ENCODE measurements at places on chromosomes 1 and 21. TPM values are rescaled to one million over a fixed set of nuclear protein-coding genes. Genes with fewer than 3 reads are reported as not detected.

GRCh38 chr1:147541672-147542568, 619 bp downstream of the BCL9 start:
- DNase-seq: peak; percentile 34

LAD1 gene
- total RNA-seq: 0.09 TPM

CCDC24 gene
- 2.2 TPM for total RNA-seq

HOOK1 gene
- total RNA-seq: 0.14 TPM

GRCh38 chr1:230957580-230957989, 21.1 kb downstream of the TTC13 start:
- DNase-seq: no peak

GRCh38 chr1:209134001-209134400, 449.5 kb upstream of the CAMK1G start:
- no peak for DNase-seq

DNA sequence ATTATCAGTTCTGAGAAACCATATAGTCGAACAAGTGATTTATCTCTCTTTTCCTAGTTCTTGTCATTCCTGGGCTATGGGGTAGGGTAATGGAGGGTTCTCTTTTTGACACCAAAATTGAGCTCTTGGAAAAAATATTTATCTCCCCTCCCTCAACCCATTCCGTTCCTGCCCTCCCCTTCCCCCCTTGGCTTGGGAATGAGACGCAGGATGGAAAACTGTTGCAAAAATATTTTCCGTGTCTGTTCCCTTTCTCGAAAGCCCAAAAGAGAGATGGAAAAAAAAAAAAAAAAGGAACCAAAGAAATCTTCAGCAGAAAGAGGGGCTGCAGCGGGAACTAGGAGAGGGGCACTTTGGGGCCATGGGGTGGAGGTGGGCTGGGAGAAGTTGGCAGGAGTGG, 766 bp downstream of the ATP2B4 start:
- no peak for DNase-seq

ELF3 gene
- 0.68 TPM for total RNA-seq

DNA sequence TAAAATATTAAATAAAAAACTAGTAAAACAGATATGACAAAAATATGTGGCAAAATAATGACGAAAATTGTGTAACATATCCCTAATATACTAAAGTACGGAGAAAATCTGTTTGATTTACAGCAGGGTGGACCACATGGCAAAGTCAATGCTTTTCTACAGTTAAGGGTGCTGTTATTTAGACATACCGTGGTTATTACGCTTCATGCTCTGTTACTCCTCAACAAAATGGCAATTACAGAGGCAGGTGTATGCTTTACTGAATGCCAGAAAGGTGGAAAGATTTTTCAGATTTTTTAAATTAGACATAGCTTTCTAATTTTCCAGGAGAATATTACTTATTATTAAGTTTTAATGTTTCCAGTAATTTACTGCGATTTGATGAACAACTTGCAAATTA, 343.9 kb upstream of the DPYD start:
- no peak for DNase-seq

- peak; percentile 50 for DNase-seq
Observed at GRCh38 chr1:23167353-23168078, 1.1 kb downstream of the LUZP1 start.

DNA sequence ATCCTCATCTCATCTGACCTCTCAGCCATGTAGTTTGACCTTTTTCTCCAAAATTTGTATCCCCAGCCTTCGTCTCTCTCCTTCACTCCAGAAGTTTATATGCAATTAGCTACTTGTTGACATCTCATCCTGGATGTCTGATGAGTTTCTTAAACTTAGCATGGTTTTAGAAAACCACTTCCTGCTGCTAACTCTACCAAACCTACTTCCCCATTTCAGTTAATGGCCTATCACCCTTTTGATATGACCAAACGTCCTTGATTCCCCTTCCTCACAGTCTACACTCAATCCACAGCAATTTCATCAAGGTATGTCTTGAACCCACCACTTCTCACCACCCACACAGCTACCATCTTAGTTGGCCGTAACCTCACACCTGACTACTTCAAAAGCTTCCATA, 121.9 kb downstream of the LRRC40 start:
- no peak for DNase-seq

DPYD gene
- 21.7 TPM for total RNA-seq

DNA sequence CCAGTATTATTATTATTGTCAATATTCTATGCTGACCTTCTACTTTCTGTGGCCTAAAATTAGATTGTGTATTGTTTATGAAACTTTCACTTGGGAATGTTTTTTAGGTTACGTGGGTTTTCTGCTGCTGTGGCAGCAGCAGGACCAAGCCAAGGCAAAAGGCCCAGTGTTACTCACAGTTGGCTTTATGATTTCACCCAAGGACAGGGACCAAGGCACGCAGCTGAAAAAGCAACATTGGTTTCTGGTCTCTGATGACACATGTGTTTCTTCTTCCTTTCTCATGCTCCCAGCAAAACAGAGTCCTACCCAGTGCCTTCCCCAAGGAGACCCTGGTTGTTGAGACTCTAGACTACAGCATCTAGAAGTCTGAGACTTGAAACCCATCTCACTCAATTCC, 413.7 kb downstream of the SETD4 start:
- no peak for DNase-seq

DNA sequence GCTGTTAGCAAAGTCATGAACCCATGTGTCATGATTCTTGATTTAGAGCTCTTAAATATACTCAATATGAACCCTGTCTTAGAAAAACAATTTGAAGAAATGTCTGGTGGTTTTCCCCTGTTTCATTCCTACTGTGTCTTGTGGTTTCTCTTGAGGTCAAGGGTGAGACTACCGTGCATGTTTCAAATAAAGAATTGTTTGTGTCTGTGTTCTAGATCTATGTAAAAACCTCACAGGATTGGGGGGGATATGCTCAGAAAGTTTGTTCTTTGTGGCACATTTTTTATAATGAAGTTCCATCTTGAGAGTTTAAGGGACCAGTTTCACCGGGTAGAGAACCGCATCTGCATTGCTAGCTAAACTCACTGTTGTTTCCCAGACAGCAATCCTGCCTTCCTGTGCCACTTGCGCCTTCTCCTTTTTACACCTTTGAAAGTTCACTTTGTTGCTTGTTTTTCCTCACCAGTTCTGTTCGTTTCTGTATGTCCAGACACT, 30.9 kb upstream of the CACYBP start:
- DNase-seq: peak; percentile 50

MASP2 gene
- not detected for total RNA-seq

FAM163A gene
- 0.05 TPM for total RNA-seq

- DNase-seq: no peak
Observed at GRCh38 chr1:203996126-203996525, 76.8 kb upstream of the SOX13 start.

GRCh38 chr1:234659538-234659937, 49.6 kb upstream of the IRF2BP2 start:
- DNase-seq: peak; percentile 79

- no peak for DNase-seq
Observed at GRCh38 chr1:62784509-62785365, 805 bp downstream of the ATG4C start.

GRCh38 chr1:228013935-228014930, 7.4 kb downstream of the WNT3A start:
- no peak for DNase-seq

UCK2 gene
- total RNA-seq: 86.3 TPM

GRCh38 chr1:61184040-61184713, 101.8 kb downstream of the NFIA start:
- peak; percentile 98 for DNase-seq

GRCh38 chr1:22608361-22608760, 28.1 kb upstream of the C1QA start:
- DNase-seq: no peak

COL6A1 gene
- total RNA-seq: 8.5 TPM

SDE2 gene
- 32.5 TPM for total RNA-seq

GRCh38 chr1:6025269-6026094, 20.2 kb upstream of the KCNAB2 start:
- DNase-seq: no peak

OR2L13 gene
- not detected for total RNA-seq

DNA sequence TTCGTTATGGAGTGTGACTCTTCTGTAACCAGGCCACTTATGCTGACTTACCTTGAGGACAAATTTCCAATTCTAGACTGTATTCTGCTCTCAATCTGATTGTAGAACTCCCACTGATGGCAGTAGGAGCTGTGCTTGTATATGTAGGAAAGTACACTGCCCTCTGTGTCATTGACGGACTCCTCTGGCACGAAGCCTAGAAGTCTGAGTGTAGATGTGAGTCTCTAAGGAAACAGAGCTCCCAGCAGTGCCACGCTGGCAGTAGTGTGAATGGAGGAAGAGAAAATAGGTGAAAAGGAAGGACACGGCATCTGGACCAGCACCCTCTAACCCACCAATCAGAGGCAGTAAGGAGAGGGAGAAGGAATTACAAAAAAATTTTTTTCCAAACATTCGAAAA, 130.4 kb upstream of the ADGRL2 start:
- DNase-seq: peak; percentile 96

- DNase-seq: no peak
Observed at GRCh38 chr1:16092923-16093511, 19.6 kb upstream of the FAM131C start.

SGIP1 gene
- total RNA-seq: 48.0 TPM

- no peak for DNase-seq
Observed at GRCh38 chr1:168473126-168473525, 70.7 kb downstream of the XCL2 start.

DNA sequence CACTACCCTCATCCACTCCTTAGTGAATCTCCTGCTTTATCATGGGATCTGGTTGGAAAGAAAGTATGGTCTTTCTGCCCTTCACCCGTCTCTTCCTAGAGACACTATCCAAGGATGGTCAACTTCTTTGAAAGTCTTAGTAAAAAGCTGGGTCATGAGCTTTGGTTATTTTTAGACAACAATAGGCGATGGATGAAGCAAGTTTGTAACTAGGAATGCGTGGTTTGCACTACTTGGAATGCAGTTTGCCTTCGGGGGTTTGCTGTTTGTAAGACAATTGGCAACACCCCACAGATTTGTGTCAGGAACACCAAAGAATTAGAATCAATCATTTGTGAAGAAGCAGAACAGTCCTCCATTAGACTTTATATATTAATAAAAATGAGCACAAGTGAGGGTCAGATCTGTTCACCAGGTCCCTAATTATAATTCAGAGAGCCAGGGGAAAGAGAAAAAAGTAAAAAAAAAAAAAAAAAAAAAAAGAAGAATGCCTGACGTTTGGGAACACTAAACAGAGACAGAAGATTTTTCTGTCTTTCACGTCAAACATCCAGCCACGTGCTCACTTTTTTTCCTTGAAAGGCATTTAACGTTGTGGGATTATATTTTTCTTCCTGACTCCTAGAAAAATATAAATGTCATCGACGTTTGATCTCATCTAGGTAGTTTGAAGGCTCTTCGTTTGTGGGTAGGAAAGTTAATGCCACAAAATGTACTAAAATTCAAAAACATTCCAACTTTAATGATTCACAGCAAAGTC, 60.7 kb upstream of the BTG3 start:
- no peak for DNase-seq

FCRL6 gene
- total RNA-seq: not detected

DNA sequence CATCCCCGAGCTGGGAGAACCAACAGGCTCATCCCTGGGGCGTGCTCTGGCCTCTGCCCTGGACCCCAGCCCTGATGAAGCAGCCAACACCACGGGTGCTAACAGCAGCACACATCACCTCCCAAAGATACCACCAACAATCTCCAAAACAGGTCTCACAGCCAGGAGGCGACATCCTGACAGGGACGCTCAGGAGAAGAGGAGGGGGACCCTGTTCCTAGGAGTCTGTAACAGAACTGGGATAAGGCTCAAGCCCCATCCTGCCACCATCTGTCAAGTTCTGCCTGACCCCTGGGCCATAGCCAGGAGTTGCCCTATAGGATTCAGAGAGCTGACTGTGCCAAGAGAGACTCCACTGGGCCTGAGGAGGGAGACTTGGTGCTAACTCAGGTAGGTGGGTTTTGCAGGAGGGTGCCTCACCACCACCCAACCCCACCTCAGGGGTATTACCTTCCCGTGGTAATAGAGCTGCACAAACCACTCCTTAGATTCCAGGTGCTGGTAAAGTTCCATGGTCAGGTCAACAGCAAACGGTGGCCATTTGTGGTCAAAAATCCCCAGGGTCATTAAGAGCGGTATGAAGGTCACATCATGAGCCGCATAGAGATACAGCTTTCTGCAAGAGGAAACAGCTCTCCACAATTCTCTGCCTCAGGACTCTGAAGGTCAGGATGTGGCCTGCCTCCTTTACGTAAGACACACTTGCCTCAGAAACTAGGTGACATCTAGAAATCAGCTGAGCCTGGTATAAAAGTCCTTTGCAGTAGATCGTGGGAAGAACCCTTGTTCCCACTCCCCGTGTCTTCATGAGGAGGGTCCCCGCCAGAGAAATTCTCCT, 22.3 kb downstream of the ACP6 start:
- DNase-seq: no peak

GRCh38 chr21:28654406-28654805, 338.3 kb downstream of the LTN1 start:
- no peak for DNase-seq

- no peak for DNase-seq
Observed at GRCh38 chr1:218304281-218305039, 19.4 kb downstream of the RRP15 start.

LCE1F gene
- total RNA-seq: not detected

DNA sequence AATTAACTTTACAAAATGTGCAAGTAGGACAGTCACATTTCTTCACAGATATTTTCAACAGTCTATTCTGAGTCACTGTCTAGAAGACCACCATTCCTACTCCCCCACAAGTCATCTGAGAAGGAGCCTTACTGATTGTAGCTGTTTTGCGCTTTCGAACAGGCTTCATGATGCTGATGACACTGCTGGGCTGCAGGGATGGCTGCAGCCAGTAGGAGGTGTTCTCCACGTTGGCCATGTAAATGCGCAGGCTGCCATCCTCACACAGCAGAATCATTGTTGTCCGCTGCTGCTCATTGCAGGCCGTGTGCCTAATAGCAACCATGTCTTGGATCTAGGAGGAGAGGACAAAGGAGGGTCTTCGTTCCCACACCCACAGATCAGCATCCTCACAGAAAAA, 56.9 kb downstream of the UBR4 start:
- no peak for DNase-seq

GRCh38 chr1:21321963-21322680, 31.9 kb upstream of the ECE1 start:
- DNase-seq: no peak

GRCh38 chr1:241330619-241331327, 26.2 kb downstream of the RGS7 start:
- DNase-seq: no peak

GRCh38 chr1:30744060-30744756, 13.4 kb downstream of the LAPTM5 start:
- no peak for DNase-seq

All from dermis blood vessel endothelial cell (primary cell).